ENCODE measurements at places on chromosomes 3 and 15.
A peak's percentile ranks its signal among the peaks of the same experiment; 100 is the strongest.

GRCh38 chr3:140917772-140918171 lies 23.9 kb upstream of the SLC25A36 start:
- no peak for DNase-seq

GRCh38 chr15:67179411-67179995 lies 75.0 kb downstream of the AAGAB start:
- no peak for DNase-seq

DNA sequence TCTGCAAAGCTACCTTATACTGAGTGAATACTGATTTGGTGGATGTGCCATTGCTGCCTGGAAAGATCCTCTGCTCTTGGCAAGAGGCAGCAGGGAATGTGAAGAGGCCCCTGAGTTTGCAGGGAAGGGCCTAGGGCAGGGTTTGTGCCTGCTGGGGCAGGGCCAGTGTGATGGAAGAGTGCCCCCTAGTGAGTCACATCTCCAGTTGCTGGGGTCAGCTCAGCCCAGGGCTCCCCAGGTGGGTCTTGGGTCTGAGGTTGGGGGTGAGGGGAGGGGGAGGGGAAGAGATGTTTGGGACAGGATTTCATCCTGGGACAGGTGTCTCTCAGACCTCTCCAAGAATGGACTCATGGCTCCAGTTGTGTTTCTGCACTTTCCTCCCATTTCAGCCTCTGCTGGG lies 4.1 kb upstream of the AMOTL2 start:
- DNase-seq: no peak

- DNase-seq: peak; percentile 77
Observed at GRCh38 chr3:151259664-151260063, 18.7 kb downstream of the P2RY14 start.

- peak; percentile 75 for DNase-seq
Observed at GRCh38 chr3:38327335-38328009, 19.1 kb upstream of the XYLB start.

- DNase-seq: no peak
Observed at GRCh38 chr3:81516042-81516441, 245.4 kb downstream of the GBE1 start.

DNA sequence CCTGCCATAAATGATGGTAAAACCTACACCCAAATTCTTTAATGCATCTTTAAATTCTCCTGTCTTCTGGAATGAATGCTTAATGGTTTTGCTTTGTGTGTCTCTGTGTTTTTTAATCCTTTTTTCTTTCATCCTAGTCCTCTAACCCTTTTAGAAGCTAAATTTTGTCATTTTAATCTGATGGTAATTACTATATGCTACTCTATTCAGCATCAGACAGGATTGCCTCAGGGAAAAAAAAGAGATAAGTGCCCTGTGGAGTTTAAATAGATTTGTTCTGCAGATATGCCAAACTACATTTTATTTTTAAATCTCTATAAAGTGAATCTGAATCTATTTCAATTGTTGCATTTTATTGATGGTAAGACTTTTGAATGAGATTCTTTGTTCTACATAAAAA lies 966.8 kb downstream of the NSUN3 start:
- no peak for DNase-seq

DNA sequence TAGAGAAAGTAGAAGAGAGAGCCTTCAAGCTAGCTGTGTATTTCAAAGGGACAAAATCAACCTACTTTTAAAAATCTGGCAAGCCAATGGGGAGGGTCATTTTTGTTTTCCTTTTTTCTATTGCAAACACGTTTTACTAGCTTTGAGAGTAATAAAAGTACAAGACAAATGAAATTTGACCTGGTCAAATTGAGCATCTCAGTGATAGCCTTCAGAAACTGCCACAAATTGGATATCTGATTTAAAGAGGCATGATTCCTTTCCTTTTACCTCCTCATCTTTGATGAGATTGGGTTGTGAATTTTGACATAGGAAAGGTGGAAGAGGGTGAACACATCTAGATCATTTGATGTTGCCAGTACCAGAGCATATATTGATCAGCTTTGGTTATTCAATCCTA lies 53.6 kb upstream of the RBMS3 start:
- no peak for DNase-seq

DNA sequence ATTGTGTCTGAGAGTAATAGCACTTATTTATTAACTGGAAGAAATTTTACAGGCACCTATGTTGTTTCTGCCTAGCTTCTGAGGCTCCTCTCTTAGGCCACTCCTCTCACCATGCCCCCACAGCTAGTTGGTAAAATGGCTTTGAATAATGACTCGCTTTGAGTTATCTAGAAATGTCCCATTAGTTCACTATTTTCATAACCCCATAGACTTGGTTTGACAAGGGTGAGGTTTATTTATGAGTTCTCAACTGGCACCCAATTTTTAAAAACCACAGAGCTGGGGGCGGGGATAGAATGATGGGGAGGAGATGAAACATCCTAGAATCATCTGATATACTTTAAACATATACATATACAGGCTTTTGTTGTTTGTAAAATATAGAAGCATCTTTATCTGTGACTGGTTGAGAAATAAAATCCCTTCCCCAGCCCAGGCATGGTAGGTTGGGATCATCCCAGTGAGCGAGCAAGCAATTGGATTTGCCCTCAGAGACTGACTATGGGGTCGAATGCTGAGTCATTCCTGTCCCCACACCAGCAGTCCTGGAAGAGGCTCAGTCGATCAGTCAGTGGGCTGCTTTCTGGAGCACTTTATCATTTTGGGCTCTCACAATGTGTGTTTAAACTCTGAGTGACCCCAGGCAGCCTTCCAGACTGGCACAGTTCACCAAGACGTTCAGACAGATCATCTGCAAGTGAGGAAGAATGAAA lies 60.2 kb upstream of the TSEN2 start:
- peak; percentile 58 for DNase-seq

GRCh38 chr15:59105854-59106253 lies 908 bp downstream of the CCNB2 start:
- no peak for DNase-seq

- DNase-seq: peak; percentile 51
Observed at GRCh38 chr15:39194106-39194830, 386.6 kb upstream of the THBS1 start.

GRCh38 chr3:24773798-24774197 lies 279.1 kb upstream of the THRB start:
- peak; percentile 80 for DNase-seq

DNA sequence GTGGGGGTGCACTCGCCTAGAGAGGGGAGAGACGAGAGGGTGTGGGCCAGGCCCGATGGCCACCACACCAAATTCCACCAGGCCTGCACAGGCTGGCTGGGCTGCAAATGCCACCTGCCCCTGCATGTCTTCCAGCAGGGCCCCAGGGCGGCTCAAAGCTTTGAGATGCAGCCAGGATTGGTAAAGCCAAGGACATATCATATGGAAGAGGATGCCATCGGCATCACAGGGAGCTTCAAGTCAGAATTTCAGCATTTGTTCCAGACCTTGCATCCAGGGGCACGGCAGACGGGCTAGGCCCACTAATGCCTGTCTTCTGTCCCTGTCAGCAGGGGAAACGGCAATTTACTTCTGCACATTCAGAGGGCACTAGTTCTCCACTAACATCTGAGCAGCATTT lies 97.8 kb downstream of the NUP210 start:
- DNase-seq: no peak

DNA sequence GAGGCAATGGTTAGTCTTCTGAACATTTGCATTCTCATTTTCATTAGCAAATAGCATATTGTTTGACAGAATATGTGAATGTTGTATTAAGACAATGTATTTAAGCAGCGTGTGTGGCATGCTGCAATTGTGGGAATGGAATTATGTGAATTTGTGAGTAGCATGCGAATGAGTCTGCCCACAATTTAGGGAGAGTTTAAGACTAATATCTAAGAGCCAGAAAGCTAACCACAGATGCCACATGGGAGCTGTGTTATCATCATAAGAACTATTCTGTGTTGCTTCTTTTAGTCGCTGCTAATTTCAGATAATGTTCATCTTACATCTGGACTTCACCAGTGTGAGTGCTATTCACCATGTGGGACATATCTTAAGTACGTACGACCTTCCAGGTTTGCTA lies 494.5 kb downstream of the RBMS3 start:
- DNase-seq: no peak

GRCh38 chr15:38795471-38796245 lies 231.0 kb upstream of the RASGRP1 start:
- no peak for DNase-seq

GRCh38 chr3:101996832-101997231 lies 147.5 kb downstream of the NFKBIZ start:
- no peak for DNase-seq

DNA sequence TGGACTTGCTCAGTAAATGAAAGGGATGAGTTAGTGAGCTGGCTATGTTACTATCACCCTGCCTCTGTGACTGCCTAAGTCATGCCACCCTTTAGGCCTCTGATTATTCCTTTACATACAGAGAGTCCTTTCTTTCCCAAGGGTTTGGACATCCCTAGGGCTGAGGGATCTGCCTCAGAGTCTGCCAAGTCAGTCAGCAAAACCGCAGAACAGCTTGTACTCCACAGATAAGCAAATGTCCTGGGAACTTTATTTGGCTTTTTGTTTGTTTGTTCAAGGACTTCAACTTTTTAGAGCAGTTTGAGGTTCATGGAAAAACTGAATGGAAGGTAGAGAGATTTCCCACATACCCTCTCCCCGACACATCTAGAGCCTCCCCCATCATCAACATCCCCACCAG lies 82.6 kb upstream of the TRIM42 start:
- DNase-seq: peak; percentile 59

- DNase-seq: peak; percentile 32
Observed at GRCh38 chr3:129417326-129417725, 11.1 kb downstream of the EFCAB12 start.

GRCh38 chr3:195796795-195797194 lies 14.9 kb downstream of the MUC4 start:
- DNase-seq: no peak

- no peak for DNase-seq
Observed at GRCh38 chr3:182323898-182324297, 469.4 kb upstream of the ATP11B start.

GRCh38 chr3:187616307-187616972 lies 53.8 kb downstream of the SST start:
- peak; percentile 62 for DNase-seq

DNA sequence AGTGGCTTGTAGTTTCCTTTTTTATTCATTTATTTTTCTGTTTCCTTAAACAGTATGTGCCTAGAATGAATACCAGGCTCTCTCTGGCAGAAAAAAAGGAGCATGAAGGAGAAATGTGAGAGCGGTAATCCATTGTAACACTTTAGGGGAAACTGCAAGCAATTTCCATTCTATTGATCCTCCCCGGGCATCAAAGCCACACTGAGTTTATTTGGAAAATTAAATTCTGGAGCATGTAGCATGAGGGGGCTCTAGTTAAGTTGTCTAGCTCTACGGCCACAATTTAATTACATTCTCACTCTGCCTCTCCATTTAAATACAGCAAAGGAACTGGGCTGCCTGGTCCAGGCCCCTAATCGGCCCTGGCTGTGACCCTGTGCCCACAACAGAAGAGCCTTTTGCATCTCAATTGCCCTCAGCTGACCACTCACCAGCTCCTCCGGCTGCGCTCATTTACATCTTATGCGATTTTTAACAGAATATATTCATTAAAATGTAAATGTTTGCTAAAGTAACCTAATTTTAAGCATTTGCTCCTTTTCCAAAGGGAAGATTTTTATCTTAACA lies 72.9 kb downstream of the MEGF11 start:
- DNase-seq: no peak

DNA sequence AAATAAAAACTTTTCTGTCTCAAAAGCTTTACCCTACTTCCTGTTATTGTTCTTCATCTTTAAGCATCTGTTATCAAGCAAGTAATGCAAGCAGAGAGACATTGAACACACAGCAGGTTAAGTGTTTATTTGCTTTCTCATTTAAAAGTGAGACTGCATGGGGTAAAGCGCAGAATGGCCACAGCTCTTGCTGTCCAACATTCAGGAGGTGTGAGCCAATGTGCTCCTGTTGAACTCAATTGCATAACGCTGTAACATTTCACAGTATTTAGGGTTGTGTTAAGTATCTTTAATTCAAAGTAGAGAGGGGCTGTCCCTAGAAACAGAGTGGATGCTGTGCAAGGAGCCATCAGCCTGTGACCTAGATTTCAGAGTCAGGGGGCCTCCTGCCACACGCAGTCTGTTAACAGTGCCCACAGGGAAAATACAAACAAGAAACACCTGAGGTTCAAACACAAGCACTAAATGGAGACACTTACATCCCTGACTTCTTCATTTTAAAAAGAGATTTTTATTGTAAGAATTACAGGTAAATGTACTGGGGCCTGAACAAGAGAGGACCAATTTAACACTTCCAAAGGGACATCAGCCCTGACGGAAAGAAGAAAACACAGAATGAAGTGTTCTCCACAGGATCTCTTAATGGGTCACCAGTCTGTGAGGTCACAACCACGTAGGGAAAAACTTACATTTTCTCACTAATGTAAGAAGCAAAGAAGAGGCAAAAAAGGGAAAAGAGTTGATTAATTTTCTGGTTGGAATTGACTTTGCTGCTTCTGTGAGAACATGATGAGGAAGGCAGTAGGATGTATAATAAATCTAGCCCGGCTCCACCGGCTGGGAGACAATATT lies 815.1 kb downstream of the VGLL3 start:
- DNase-seq: no peak

GRCh38 chr3:130997289-130997688 lies 29.3 kb downstream of the ASTE1 start:
- DNase-seq: peak; percentile 72
